ENCODE measurements at places on chromosomes 16 and 17.

- DNase-seq: no peak
Measured at GRCh38 chr16:15948532-15949209, 745 bp upstream of the ABCC1 start.

DNA sequence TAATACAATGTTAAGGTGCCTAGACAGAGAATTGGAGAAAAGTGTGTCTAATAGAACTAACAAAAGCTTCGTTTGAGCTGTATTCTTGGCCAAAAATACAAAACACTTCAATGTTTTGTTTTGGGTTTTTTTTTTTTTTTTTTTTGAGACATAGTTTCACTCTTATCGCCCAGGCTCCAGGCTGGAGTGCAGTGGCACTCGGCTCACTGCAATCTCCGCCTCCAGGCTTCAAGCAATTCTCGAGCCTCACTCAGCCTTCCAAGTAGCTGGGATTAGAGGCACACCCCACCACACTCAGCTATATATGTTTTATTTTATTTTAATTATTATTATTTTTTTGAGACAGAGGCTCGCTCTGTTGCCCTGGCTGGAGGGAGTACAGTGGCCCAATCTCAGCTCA, 38.3 kb upstream of the CARMIL2 start:
- DNase-seq: peak; percentile 21

DNA sequence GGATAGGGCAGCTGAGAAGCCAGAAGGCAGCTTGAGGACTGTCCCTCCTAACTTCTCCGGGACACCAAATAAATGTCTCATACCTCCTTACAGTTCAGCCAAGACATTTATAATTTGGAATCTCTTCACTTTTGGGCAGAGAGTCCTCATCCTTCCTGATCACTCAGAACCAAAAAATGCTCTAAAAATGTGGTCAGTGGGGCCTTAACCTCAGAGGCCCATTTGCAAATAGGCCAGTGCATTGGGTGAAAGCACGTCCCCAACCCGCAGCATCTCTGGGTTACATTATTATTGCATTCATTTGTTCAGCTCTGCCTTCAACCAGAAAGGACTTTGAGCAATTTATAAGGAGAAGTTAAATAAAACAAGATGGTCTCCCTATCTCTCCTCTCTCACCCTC, 112.4 kb upstream of the IRX3 start:
- no peak for DNase-seq

GRCh38 chr17:77544347-77545110, 403.8 kb downstream of the SEC14L1 start:
- no peak for DNase-seq

DNA sequence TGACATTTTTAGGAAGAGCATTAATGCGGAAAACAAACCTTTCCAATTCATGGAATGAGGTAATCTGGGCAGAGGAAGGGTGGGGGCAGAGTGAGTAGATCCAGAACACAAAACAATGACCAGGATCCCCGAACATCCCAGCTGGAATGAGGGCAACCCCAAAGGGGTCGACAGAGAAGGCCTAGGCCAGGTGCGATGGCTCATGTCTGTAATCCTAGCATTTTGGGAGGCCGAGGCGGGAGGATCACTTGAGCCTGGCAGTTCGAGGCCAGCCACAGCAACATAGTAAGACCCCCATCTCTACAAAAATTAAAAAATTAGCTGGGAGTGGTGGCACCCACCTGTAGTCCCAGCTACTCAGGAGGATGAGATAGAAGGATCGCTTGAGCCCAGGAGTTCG, 64.7 kb downstream of the ZFHX3 start:
- no peak for DNase-seq

DNA sequence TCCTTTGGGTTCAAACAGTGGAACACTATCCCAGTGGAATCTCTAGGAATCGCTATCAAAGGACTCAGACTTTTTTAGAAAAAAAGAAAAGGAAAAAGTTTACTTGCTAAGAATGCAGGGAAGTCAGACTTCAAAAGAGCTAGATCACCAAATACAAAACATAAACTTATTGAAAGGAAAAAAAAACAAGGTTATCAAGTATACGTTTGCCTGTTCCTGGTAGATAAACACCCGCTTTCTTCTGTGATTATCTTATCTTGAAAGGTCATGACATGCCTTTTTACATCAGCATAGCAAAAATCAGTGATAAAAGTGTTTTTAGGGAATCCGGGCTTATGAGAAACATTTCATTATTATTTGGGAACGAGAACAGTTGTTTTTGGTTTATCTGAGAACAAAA, 129.3 kb upstream of the TMEM97 start:
- peak; percentile 5 for DNase-seq

GRCh38 chr17:79986411-79987186, 49.1 kb downstream of the TBC1D16 start:
- DNase-seq: no peak

GRCh38 chr16:85950136-85950918, 51.4 kb downstream of the IRF8 start:
- no peak for DNase-seq

DNA sequence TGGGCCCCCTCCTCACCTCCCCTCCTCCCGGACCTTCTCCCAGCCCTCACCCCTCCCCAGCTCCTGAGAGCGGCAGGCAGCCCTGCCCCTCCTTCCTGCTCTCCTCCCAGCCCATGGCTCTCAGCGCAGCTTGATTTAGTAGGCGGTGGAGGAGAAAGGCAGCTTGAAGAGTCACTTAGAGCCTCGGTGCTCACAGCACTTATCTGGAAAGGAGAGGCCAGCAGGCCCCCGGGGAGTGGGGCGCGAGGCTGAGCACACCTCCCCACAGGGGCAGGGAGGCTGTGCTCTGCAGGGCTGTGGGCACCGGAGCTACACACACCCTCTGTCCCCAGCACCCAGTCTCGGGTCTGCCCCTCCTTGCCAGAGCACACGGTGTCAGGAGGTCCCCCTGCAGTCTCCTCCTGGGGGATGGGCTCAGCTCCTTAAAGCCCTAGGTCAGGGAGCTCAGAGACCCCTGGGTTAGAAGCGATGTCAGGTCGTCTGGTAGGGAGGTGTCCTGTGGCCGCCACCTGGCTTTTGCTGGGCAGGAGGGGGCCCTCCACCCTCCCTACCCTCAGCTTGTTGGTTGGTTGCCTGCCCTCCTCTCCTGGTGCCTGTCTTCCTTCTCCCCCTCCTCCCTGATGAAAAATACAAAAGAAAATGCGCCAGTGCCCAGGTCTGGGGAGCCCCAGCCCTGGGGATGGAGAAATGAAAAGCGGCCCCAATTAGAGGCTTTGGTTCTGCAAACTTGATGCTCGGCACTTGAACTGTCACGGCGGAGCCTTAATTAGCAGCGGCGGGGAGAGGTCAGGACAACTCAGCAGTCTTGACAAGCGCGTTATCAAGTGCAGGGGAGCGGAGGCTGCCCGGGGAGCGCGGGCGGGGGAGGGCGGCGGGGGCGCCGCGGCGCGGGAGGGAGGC, 151.1 kb upstream of the GSE1 start:
- peak; percentile 53 for DNase-seq

- peak; percentile 89 for DNase-seq
Measured at GRCh38 chr17:48241131-48241591, 133.6 kb downstream of the SNX11 start.

- peak; percentile 49 for DNase-seq
Measured at GRCh38 chr16:88382491-88383400, at the start of gene ZNF469. Gene ZNF469 (plus strand): TSS chr16:88382959. CDS start chr16:88427471, 44,512 bp downstream.

DNA sequence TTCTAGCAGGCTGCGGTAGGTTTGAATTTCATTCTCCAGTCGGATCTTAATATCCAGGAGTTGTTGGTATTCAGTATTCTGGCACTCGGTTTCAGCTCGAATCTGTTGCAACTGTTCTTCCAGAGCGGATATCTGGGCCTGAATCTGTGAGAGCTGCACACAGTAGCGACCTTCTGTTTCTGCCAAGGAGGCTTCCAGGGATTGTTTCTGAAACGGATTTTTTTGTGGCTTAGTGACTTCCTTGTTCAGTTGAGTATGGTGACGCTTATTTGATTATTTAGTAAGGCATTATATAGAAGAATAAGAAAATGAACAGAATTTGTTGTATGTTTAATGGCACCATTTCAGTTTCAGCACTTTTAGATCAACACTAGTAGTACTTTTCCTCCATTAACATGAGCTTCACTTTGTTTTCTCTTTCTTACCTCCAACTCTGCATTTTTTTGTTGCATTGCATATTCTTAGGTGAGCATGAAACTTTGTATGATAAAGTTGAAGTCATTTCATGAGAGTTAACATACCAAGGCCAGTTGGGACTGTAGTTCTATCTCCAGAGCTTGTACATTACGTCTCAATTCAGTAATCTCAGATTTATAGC, 2.8 kb downstream of the KRT10 start:
- DNase-seq: peak; percentile 16

DNA sequence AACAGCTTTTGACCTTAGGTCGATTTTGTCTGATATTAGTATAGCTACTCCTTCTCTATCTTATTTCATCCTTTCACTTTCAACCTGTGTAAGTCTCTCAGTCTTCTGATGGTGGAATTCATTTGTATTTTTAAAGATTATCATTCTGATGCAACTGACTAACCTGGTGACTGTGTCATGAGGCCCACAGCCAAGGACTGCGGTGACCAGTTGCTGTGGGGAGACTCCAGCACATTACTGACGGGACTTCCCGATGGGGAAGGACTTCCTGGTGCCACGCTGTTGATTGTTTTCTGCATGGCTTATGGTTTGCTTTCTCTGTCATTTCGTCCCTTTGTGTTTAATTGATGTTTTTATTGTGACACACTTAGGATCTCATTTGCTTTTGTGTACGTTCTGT, 34.2 kb downstream of the RMI2 start:
- no peak for DNase-seq

DNA sequence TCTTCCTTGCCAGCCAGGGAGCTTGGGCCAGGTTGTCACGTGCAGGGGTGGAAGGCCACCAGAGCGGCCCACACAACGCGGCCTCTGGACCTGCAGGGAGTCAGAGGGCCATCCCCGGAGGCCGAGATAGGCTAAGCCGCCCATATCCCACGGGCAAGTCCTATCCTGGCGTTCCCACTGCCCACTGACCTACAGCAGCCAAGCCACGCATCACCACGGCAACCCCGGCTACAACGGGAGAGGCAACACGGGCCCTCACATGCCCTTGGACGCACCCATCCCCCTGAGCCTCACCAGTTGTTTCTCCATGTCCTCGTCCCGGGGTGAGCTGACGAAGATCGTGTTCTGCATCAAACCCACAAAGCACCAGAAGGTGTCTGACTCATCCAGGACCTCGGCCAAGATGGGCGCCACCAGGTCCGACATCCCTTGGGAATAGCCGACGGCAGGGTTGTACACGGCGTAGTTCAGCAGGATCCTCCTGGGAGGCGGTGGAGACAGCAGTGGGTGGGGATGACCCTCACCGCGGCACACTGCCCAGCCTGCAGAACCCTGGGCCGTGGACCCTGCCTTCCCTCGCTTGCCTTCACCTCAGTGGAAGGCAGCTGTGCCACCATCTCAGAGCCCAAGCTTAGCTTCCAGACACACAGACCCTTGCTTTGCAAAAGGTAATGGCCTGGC, 88.2 kb downstream of the TBC1D16 start:
- peak; percentile 84 for DNase-seq

- peak; percentile 66 for DNase-seq
Measured at GRCh38 chr17:2171702-2172076, 116.8 kb downstream of the HIC1 start.

DNA sequence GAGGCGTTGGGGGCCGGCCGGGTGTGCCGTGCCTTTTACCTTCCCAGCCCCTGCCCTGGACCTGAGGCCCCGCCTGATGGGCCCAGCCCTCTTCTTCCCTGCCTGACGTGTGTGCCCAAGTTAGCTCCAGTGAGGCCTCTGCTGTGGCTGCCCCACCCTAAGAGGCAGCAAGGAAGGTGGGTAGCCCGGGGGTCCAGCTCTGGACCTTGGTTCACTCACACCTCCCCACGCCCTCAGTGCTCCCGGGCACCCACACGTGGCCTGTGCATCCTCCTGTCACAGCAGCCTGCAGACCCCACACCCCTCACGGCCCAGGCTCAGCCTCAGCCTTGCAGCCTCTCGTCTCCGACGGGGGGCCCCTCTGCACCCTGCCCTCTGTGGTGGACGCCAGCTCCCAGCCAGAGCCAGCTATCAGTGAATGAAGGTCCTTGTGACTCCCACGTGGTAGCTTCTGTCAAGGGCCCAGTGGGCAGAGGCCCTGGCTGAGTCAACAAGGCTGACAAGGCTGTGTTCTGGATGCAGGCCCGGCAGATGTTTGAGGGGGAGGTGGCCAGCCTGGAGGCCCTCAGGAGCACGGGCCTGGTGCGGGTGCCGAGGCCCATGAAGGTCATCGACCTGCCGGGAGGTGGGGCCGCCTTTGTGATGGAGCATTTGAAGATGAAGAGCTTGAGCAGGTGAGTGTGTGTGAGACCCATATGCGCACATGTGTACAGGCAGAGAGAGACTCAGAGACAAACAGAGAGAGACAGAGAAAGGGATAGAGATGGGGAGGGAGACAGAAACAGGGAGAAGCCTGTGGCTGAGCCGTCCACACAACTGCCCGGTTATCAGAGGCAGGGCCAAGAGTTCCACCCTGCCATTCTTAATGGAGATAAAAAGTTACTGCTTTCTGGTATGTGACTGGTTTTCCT, 2.8 kb downstream of the FN3K start:
- peak; percentile 66 for DNase-seq

DNA sequence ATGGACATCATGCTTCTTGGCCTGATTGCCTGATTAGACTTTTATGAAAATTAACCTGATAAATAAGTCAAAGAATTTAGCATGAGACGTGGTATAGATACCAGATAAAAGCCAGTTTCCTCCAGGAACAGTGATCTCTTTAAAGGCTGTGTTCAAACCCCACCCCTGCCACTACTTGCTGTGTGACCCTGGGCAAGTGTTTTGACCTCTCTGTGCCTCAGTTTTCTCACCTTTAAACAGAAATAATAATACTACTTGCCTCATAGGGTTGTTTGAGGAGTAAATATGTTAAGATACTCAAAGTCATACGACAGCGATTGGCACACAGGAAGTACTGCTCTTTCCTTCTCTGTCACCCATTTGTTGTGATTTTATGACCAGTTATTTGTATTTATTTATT, 115.5 kb downstream of the MAF start:
- no peak for DNase-seq

GRCh38 chr17:59342681-59343131, 11.3 kb downstream of the YPEL2 start:
- no peak for DNase-seq

GRCh38 chr16:3662601-3663000, 8.1 kb downstream of the DNASE1 start:
- no peak for DNase-seq

DNA sequence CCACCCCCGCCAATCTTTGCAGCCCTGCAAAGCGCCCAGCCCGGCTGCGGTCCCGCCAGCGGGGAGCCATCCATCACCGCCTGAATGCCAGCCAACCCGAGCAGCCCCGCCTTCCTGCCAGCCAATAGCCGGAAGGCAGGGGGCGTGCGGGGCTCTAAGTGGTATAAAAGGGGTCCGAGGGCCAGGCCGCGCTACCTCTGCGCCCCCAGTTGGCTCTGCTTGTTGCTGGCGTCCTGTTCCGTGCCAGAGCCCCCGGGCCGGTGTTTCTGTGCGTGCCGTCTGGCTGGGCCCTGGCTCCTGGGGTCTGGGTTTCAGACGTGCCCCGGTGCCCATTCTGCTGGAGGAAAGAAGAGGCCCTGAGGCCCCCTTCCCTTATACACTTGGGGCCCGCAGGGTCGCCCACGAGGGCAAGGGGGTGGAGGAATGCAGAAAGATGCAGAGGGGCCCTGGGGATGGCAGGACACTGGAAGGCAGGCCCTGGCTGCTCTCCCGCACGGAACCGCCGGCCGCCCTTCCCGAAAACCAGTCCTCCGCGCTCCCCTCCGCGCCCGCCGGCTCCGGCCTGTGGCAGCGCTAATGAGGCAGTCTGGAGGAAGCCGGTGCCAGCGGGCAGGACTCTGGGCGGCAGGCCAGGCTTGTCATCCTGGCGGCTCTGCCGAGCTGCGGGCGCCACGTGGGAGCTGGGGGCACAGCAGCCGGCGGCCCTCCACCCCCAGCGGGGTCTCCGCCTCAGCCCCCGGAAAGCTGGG, 14.0 kb downstream of the COPZ2 start:
- peak; percentile 49 for DNase-seq
